ENCODE measurements at places on chromosomes 13 and 19.

- no peak for DNase-seq
Measured at GRCh38 chr19:30888937-30889336, 460.3 kb downstream of the TSHZ3 start.

- no peak for DNase-seq
Measured at GRCh38 chr13:20149762-20150161, 11.1 kb downstream of the GJA3 start.

GRCh38 chr19:15727724-15728123 is at the start of gene OR10H2:
OR10H2 (plus strand) TSS chr19:15728024; CDS start chr19:15728044, 20 bp downstream.
- no peak for DNase-seq

- no peak for DNase-seq
Measured at GRCh38 chr13:50353651-50354415, 338.6 kb downstream of the KCNRG start.

GRCh38 chr19:17703824-17704463 is 15.3 kb upstream of the MAP1S start:
- DNase-seq, result peak; percentile 76

DNA sequence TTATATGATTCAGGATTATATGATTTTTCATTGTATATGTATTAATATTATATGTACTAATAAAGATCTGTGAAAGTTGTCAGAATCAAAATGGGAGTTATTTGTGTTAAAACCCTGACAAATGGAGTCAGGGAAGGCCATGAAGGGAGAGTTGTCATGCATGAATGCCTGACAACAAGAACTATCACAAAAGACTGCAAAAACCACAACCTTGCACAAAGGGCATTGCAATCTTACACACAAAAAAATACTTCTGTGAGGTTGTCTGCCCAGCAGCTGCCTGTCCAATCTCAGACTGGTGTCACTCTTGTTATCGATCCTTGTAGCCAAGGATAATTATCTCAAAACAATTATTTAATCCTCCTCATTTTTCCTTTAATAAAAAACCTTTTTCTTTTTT is 21.2 kb upstream of the RBM26 start:
- DNase-seq, result no peak

Data from CD4-positive, alpha-beta T cell treated with Interleukin-10 for 1 hour (primary cell).